ENCODE measurements at places on chromosomes 6 and 20. TPM values are rescaled to one million over a fixed set of nuclear protein-coding genes. Genes with fewer than 3 reads are reported as not detected.

The RXRB gene
- total RNA-seq: 19.8 TPM

The EEF1A2 gene
- 7.9 TPM for total RNA-seq

The TRIM10 gene
- not detected for total RNA-seq

The CALHM4 gene
- 0.11 TPM for total RNA-seq

The ERGIC3 gene
- total RNA-seq: 363 TPM

The SOD2 gene
- total RNA-seq: 541 TPM

The ZDHHC14 gene
- 19.2 TPM for total RNA-seq

The BTN1A1 gene
- not detected for total RNA-seq

The IMPG1 gene
- not detected for total RNA-seq

The INSM1 gene
- total RNA-seq: not detected

The SEL1L2 gene
- total RNA-seq: not detected

The RWDD1 gene
- 23.4 TPM for total RNA-seq

The TBCC gene
- total RNA-seq: 37.0 TPM

The LBP gene
- not detected for total RNA-seq

The PLEKHG1 gene
- 19.5 TPM for total RNA-seq

The PCK1 gene
- total RNA-seq: not detected

The WFDC5 gene
- total RNA-seq: not detected

The DYNLT2 gene
- 0.86 TPM for total RNA-seq

The OPN5 gene
- total RNA-seq: not detected

The THBD gene
- total RNA-seq: 7.2 TPM

The ZFP57 gene
- not detected for total RNA-seq

The DLK2 gene
- 0.33 TPM for total RNA-seq

The DST gene
- 172 TPM for total RNA-seq

The AGER gene
- total RNA-seq: 0.60 TPM

The MDN1 gene
- total RNA-seq: 14.6 TPM

The POLR1C gene
- total RNA-seq: 42.1 TPM

The HRH3 gene
- total RNA-seq: not detected
